ENCODE measurements at places on chromosomes 2 and 18.

DNA sequence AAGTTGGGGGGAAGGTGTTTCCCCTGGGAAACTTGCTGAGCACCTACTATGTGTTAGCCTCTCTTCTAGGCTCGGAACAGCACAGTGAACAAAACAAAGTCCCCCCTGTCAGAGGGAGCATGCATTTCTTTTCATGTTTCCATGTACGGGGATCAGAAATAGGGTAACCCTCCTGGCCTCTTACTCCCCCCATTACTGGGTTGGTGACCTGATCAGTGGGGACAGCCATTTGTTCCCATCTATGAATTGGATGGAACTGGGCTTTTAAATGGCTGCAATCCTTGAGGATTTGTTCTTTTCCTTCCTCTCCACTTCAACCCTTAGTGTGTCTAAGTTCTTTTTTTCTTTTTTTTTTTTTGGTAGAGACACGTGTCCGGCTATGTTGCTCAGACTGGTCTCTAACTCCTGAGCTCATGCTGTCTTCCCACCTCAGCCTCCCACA lies 13.7 kb downstream of the NCL start:
- DNase-seq, result no peak

- no peak for DNase-seq
Measured at GRCh38 chr2:23419171-23420090, 34.5 kb downstream of the KLHL29 start.

DNA sequence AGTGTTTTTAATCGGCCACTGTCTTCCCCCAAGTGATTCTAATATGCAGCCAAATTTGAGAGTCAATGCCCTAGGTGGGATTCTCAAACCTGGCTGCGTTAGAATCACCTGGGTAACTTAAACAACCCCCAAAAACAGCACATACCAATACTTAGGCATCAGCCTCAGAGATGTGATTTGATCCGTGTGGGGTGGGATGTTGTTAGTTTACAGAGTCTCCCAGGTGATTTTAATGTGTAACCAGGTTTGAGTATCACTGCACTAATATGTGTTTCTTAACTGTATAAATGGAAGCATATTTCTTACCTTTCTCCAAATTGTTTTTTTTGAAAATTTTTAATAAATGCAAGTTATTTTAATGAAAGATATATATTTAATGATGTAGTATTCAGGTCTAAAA lies 135.4 kb downstream of the PLCL1 start:
- DNase-seq, result no peak

GRCh38 chr2:109433926-109434325 lies 179.8 kb downstream of the SEPTIN10 start:
- no peak for DNase-seq

GRCh38 chr2:225010804-225011203 lies 31.5 kb downstream of the DOCK10 start:
- no peak for DNase-seq

DNA sequence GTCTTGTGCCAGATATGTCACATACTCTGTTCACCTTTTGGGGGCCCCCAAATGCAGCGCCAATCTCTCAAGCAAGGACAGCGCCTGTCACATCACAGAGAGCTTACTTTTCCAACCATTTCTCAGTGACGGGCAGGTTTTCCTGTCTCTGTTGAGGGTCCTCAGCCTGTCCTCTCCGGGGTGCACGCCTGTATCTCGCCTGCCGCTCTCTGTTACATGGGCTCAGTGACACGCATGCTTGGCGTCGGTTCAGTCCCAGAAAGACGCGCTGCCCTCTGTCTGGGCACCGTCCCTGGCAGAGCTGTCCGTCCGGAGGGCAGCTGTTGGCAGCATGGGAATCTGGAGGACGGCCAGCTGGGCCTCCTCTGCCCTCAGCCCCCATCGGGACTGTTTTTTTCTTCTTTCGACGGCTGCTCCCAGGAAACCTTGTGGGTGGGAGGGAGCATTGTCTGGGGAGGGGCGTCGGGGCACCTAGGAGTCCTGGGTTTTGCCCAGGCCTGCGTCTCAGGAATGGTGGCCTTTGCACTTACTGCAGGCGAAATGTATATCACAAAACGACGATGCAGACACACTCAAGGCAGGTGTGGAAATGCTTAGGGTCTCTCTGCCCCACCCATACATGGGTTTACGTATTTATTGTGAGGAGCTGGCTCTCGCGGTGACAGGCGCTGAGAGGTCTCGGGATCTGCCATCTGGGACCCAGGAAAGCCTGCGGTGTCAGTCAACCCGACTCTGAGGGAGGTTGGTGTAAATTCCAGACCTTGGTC lies 30.9 kb downstream of the RTP5 start:
- no peak for DNase-seq

DNA sequence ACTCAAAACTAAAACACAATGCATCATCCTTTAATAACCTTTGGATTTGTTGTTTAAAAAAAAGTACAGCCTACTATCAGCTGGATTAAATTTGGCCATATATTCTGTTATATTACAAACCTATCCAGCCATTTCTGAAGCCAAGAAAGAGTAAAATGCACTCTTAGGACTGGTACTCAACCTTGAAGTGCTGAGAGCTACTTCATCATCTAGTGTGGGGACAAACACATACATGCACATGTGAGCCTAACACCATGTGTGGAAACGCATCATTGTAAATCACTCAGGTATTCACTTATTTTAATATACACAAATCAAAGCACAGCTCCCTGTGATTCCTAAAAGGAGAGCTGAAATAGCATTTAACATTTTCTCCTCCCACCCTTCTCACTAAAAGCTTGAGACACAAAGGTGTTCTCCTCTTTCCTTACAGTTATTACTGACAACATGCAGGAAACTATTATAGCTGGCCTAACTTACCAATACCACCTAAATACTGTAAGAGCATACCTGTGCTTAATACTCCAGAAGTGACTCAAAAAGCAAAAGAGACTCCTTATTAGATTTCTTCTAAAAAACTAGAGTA lies 7.5 kb downstream of the BAZ2B start:
- no peak for DNase-seq

DNA sequence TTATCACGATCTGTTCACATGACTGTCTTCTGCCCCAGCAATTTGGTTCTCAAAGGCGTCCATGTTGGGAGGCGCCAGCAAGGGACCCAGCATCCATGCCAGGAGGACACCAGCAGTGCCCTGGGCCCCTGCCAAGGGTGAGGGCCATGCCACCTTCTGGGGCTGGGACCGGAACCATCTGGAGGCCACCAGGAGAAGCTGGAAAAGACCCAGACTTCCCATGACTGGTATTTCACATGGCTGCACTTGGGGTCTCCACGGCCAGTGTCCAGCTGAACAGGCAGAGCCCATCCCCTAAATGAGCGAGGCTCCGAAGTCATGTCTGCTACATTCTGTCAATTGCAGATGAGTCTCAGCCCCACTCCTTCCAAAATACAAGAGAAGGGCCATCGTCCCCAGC lies 306.8 kb upstream of the HS6ST1 start:
- DNase-seq, result no peak

DNA sequence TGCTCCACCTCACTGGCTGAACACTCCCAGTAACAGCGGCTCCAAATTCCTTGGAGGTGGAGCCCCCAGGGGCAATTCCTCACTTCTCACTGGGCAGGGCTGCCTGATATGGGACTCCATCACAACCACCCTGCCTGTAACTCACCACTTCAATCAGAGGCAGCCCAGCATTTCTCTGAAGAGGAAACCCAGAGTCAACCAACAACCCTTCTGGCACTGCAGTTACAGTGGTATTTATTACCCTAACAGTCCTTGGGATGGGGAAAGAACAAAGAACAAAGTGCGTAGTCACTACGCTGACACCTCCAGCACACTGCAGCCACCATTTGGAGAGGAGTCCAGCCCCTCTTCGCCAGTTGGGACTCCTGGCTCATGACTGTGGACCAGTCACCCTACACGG lies 85.7 kb upstream of the GALNT13 start:
- DNase-seq, result no peak

DNA sequence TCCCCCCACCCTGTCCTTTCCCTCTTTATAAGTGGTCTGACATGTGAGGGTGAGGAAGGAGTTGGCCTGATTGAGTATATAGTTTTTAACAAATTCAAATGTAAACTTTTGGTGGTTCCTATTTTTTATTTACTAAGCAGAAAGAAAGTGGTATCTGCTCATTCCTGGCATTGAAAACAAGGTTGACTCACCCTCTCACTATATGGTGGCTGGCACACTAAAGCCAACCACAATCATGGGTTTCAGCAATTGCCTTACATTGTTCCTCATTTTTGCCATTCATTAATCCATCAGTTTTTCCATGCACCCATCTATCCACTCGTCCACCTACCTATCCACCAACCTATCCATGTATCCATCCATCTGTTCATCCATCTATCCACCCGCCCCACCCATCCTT lies 75.4 kb upstream of the IGFBP5 start:
- no peak for DNase-seq

GRCh38 chr2:235677276-235677788 lies 183.5 kb downstream of the AGAP1 start:
- no peak for DNase-seq

- DNase-seq, result no peak
Measured at GRCh38 chr2:17747684-17748452, 5.7 kb downstream of the SMC6 start.

DNA sequence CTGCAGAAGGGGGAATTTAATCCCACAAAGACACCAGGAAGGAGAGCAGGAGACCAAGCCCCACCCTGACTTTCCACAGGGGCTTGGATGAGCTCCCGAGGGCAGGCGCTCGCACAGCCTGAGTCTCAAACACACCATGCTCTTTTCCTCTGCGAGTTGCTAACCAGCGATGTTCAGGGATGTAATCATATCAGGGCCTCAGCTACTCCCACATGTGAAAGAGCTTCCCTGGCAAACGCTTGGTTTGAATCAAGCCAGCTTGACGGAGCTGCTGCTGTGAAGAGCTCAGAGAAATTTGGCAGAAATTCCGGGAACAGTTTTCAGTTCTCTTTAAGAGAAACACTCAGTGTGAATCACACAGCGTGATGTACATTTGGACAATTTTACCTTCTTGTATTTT lies 385.8 kb downstream of the GALR1 start:
- DNase-seq, result no peak

- DNase-seq, result no peak
Measured at GRCh38 chr2:230418341-230419016, 2.5 kb downstream of the SP100 start.

GRCh38 chr18:76456823-76457222 lies 38.2 kb downstream of the ZNF516 start:
- no peak for DNase-seq

DNA sequence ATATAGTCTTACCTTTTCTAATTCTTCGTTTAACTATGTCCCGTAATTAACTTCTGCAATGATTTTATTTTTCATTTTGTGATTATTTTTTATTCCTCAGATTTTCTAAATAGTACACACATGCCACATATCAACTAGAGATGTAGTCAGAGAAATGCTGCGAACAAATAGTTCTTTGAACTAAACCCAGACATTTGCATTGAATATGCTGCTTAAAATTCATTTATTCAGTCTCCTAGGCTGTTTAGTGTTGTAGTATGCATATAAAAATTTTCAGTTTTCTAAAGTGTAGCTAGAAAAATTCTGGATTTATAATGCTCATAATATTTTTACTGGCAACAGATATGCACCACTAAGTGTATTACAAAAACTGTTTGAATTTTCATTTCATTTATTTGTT lies 68.9 kb upstream of the SLC38A11 start:
- DNase-seq, result no peak

- DNase-seq, result no peak
Measured at GRCh38 chr2:227366769-227367426, 12.2 kb downstream of the TM4SF20 start.

DNA sequence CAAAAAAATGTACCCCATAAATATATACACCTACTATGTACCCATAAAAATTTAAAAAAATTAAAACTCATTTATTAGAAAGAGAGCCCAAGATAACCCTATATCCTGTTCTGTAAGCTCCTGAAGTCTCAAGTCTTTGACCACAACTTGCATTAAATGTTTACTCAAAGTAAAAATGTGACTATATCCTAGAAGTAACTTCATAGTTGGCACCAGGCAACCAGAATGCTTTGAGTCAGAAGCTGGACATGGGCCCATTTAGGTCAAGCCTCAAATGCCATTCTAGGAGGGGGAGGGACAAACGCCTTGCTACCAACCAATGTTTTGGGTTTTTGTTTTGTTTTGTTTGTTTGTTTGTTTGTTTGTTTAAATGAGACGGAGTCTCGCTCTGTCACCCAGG lies 9.3 kb upstream of the TBC1D8 start:
- no peak for DNase-seq

- no peak for DNase-seq
Measured at GRCh38 chr18:24500766-24501165, 40.3 kb downstream of the HRH4 start.

DNA sequence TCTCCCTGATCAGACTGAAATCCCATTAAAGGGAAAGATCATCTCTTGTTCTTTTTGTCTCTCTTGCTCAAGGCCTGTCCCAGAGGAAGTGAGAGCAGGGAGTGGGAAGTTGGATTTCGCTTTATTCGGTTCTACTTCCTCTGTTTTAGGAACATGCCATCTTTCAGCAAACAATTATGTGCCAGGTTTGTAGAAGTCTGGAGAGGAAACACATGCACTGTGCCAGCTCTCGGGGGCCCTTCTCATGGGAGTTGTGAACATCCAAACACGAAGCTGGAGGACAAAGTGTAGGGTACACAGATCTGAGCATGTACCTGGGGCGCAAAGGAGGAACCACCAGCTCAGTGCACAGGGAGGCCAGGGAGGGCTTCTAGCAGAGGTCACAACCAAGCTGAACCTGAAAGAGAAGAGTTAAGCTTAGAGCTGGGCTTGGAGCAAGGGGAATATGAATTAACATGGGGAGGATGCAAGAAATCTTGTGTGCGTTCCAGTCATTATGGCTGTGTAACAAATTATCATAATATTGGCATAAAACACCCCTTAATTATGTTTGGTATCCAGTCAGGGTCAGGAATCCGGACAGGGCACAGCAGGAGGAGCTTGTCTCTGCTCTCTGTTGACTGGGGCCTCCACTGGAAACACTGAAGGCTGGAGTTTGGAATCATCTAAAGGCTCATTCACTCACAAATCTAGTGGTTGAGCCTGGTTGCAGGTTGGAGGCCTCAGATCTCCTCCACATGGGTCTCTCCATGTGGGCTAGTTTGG lies 128.6 kb downstream of the ZFP36L2 start:
- DNase-seq, result no peak

DNA sequence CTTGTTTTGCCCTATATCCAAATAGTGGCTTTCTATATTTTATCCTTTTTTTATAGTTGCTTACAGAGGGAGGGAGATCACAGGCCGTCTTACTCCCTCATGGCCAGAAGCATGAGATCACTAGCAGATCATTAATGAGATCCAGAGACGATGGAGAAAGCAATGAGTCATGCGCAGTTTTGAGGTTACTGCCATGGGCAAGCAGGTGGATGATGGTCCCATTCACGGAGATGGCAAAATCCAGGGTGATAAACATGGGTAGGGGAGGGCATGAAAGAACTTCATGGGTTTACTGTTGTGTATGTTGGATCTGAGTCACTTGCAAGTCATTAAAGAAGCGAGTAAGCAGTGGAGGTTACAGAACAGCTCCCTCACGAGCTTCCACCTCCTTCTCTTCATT lies 60.4 kb downstream of the C18orf63 start:
- DNase-seq, result no peak

- DNase-seq, result no peak
Measured at GRCh38 chr18:67094123-67094522, 422.4 kb downstream of the DSEL start.
